T47D (cell line): ENCODE measurements at places on chromosomes 6 and 20.

DNA sequence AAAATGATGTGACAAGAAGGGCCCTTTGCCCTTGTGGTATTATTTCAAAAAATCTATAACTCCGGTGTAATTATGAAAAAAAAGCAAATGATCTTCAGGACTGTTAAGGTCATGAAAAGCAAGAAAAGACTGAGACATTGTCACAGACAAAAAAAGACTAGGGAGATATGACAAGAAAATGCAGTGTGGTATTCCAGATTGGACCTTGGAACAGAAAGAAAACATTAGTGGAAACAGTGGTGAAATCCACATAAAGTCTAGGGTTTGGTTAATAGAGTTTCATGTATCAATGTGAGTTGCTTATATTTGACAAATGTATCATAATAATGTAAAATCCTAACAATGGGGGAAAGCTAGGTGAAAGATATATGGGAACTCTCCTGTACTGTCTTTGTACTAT is 26.8 kb upstream of the SLC17A3 start:
- DNase-seq = no peak

DNA sequence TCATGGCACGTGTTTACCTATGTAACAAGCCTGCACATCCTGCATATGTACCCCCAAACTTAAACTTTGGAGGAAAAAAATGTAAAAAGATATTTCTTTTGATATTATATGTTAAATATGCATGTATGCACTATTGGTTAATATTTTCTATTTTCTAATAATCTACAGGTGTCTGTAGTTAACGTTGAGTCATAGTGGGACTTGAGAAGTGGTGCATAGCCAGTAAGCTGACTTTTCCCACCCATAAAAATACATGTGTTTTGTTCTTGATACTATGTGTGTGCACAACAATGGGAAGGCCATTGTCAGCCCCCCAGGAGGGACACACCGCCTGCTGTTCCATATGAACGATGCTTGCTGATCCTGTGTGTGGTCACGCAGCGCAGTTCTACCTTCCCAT is 49.1 kb downstream of the FAM120B start:
- DNase-seq = no peak

DNA sequence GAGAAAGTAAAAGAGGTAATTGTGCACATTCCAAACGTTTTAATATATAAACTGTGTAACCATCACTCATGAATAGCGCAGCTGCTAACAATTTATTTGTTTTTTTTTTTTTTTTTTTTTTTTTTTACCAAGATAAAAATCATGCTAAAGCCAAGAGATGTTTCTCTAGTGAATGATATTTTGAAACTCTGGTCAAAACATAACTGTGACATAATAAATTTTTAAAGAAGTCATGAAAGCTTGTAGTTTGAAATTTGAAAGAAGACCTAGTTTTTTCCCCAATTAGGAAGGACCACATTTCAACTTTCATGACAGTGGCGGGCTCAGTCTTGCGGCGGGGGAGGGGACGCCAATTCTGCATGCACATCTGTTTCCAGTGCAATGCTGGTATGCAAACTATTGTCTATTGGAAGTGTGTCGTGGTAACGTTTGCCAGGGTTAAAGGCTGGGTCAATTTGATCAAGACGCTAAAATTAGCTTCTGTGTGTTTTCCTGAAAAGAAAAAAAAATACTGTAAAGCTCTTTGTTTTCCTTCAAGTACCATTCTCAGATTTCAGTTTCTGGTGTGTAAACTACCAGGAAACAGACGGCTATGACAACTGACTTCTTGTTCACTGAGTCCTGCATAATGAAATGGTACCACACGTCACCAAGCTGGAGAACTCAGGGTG is 211.9 kb downstream of the FOXC1 start:
- no peak for DNase-seq

DNA sequence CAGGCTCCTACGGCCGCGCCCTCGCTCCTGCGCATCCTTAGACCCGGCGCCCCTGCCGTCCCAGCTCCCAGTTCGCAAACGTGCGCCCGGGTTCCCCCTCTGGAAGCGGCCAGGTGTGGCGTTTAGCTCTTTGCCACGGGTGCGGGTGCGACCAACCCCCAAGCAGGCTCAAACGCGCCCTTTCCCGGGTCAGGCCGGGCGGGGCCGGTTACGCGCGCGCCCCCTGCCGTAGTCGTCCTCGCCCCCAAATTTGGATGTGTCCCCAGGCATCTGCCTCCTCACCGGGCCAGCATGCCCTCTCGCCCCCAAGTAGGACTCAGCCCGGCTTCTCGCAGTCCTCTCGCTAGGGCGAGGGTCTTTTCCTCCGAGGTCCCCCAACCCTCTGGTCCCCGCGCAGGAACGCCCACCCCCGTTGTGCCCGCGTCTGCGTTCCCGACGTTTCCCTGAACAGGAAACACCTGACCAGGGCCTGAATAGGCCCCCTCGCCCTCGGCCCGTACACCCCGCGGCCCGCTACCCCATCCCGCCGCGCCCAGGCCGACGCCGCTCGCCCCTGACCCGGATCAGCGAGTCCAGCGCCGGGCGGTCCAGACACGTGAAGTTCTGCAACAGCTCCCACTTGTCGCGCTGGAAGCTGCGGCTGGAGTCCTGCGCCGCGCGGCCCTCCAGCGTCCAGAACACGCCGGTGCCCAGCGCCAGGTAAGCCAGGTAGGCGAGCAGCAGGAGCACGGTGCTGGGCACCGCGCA is 520 bp downstream of the KCNK17 start:
- no peak for DNase-seq

DNA sequence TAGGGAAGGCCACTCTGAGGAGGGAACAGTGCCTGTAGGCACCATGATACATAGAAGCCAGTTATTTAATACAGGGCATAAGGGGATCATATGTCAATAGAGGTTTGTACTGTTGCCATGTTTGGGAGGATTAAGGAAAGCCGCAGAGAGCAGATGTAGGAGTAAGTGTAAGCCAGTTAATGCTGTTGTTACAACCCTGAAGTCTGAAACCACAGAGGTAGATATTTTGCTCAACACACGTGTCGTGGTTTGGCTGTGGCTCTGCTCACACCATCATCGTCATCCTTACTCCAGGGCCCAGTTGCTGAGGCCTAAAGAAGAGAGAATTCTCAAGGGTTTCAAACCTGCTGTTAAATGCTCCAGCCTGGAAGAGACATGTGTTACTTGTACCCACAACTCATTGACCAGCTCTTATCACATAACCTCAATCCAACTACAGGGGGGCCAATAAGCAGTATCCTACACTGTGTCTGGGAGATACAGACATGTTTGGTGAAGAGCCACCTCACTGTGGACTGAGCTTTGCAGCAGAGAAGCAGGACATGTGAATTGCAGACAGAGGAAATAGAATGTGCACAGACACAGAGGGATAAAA is 31.0 kb upstream of the PSMF1 start:
- no peak for DNase-seq

DNA sequence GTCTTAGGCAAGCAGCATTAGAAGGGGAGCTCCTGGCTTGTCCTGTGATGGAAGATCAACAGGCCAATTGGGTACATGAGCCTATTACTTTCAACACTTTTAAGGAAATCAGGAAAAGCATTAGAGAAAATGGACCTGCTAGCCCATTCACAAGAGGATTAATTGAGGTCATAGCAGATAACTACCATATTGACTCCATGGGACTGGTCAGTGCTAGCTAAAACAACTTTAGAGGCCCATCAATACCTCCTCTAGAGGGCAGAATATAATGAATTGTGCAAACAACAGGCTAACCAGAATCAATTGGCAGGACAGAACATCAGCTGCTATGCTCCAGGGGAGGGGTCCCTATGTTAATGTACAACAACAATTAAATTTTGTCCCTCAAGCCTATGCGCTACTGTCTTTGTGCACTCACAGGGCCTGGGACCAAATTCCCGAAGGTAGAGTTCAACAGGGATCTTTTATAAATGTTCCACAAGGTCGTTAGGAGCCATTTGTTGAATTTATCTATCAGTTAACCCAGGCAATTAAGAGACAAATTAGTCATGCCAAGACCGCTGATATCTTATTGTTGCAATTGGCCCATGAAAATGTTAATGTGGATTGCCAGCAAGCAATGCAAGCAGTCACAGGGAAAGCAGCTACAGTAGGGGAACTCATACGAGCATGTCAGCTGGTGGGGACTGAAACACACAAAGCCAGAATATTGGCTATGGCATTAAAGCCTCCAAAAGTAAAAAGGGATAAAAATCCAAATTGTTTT is 106.6 kb upstream of the BTN3A2 start:
- DNase-seq = peak; percentile 31

GRCh38 chr6:127949251-127949650 is 48.4 kb upstream of the THEMIS start:
- no peak for DNase-seq

GRCh38 chr6:144131248-144131709 is 19.0 kb upstream of the STX11 start:
- DNase-seq = no peak

GRCh38 chr6:4133941-4134838 is 1.2 kb downstream of the ECI2 start:
- peak; percentile 55 for DNase-seq

DNA sequence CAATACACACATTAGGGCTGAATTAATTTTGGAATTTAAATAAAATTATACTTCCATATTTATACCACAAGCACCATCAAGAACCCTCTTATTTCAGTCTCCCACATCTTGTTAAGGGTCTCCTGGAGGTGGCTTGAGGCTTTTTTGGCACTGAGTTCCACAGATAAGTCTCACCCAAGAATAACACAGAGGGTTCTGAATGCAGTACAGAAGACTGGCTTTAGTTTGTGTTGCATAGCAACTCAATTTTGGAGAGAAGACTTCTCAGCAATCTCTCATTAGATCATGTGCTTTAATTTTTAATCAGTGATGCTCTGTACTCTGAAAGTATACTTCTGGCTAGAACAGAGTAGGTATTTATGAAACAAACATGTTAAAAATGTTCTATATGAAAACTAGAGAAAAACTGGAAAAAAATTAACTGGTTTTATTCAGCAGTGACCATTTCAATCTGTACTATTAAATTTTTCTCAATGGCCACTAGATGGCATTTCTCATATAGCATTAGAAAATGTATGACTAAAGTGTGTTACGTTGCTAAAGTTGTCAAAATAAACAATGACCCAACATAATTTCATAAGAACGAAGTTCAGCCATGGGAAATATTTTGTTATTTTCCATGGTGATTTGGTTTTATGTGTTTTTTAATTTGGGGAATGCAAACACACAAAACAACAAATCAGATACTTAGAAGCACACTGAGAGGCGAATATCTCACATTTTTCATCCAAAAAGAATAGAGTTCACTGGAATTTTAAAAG is 32.7 kb upstream of the MAP7 start:
- peak; percentile 46 for DNase-seq

- peak; percentile 19 for DNase-seq
These were observed 138.9 kb downstream of the NFATC2 start for GRCh38 chr20:51403466-51404220.

GRCh38 chr6:119337762-119338161 is 11.8 kb downstream of the MAN1A1 start:
- no peak for DNase-seq

- DNase-seq = no peak
These were observed 11.2 kb downstream of the TCFL5 start for GRCh38 chr20:62850333-62850974.

- DNase-seq = no peak
These were observed 117.1 kb upstream of the PRND start for GRCh38 chr20:4604580-4604979.

DNA sequence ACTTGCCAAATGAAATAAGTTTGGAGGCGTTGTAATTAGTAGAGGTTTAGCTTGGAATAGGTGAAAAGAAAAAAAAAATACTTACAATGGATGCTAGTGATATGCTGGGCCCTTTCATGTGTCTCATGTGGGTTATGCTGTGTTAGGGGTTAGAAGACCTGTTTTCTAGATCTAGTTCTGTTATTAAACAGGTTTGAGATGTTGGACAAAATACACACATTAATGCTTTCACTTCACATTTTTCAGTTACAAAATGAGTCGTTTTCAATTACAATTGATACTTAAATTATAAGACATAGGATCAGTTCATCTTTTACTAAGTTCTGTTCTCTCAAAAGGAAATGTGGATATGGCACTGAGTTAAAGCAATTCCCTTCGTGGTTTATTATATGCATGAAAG is 509.8 kb downstream of the EPM2A start:
- DNase-seq = no peak

DNA sequence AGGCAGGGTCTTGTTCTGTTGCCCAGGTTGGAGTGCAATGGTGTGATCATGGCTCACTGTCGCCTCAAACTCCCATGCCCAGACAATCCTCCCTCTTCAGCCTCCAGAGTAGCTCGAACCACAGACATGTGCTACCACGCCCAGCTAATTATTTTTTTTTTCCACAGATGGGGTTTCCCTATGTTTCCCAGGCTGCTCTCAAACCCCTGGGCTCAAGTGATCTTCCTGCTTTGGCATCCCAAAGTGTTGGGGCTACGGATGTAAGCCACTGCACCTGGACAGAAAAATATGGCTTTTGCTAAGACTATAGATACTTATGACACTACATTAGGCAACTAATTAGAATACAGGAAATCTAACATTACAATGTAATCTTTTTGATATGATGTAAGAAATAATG is 17.9 kb downstream of the RNF24 start:
- DNase-seq = no peak

DNA sequence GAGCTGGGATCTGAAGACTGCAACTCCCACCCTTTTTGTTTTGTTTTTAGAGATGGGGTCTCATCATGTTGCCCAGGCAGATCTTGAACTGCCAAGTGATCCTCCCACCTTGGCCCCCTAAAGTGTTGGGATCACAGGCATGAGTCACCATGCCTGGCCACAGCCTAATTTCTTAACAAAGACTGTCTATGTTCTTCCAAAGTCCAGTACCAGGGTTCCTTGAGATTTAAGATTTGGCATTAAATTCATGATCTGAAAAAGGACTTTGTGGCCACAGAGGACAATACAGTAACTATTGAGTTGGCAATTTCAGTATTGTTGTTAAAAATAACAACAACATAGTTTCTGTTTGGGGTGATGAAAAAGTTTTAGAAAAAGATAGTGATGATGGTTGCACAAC is 28.7 kb upstream of the BEND3 start:
- no peak for DNase-seq

DNA sequence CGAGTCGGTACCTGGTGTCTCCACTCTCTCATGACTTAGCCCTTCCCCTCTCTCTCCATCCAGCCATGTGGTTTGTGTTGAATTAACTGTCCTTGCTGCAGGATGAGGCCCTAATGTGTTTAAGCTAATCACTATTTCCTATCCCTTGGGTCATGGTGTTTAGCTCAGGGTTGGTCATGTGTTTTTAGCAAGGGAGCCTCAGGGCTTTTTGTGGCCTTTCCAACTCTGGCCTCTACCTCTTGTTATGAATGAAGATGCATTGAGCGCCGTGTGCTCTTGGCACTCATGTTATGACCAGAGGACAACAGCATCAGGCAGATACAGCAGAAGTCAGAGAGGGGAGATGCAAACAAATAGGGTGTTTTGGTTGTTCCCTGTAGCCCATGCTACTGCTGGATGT is 674.2 kb upstream of the FLRT3 start:
- no peak for DNase-seq
